ENCODE measurements at places on chromosomes 16 and 17.

GRCh38 chr17:29753845-29754439 is 131.2 kb upstream of the CORO6 start:
- DNase-seq: no peak

DNA sequence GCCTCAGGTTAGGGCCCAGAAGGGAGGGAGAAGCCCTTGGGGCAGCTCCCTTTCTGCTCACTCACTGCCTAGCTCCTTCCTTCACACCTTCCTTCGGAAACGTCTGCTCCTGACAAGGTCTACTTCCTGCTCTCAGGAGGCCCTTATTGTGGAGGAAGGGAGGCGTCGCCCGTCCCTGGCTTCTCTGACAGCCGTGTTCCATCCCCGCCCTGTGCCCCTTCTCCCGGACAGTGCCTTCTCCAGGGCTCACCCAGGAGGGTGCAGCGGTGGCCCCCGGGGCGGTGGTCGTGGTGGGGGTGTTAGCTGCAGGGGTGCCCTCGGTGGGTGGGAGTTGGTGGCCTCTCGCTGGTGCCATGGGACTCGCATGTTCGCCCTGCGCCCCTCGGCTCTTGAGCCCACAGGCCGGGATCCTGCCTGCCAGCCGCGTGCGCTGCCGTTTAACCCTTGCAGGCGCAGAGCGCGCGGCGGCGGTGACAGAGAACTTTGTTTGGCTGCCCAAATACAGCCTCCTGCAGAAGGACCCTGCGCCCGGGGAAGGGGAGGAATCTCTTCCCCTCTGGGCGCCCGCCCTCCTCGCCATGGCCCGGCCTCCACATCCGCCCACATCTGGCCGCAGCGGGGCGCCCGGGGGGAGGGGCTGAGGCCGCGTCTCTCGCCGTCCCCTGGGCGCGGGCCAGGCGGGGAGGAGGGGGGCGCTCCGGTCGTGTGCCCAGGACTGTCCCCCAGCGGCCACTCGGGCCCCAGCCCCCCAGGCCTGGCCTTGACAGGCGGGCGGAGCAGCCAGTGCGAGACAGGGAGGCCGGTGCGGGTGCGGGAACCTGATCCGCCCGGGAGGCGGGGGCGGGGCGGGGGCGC is 231.9 kb downstream of the SEC14L1 start:
- peak; percentile 80 for DNase-seq

DNA sequence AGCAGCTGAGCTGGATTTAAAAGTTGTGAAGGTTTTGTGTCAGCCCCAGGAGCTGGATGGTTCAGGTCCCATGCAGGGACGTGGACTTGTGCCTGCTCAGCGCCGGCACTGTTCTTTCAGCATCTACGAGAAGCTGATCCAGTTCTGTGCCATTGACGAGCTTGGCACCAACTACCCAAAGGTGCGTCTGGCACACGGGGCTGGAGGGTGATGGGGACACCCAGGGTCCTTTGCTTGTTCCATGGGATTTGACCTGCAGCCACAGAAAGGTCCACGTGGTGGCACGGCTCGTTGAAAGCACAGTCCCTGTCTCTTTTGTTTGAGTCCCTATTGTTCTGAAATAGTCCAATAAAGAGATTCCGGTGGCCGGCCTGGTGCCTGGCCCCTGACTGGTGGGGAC is 18.1 kb upstream of the ITGB4 start:
- DNase-seq: no peak

- no peak for DNase-seq
Observed at GRCh38 chr16:54968011-54968410, 37.3 kb downstream of the IRX5 start.
